ENCODE measurements at places on chromosomes 13 and 19.

DNA sequence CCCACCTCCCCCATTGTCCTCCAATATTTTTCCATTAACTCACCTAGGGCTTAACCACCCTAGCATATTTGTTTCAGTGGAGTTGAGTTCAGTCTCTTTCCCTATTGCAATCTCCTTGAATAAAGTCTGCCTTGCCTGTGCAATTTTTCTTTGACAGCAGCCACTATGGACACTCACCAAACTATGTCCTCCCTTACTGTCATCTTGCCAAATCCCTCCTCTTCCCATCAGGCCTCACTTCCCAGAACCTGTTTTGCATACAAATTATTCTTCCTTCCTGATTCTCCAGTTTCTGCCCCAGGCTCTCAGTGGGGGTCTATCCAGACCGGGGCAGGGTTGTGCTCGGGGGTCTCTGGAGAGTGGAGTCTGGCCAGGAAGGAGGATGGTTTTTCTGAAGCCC, 2.2 kb upstream of the LYPD5 start:
- no peak for DNase-seq

DNA sequence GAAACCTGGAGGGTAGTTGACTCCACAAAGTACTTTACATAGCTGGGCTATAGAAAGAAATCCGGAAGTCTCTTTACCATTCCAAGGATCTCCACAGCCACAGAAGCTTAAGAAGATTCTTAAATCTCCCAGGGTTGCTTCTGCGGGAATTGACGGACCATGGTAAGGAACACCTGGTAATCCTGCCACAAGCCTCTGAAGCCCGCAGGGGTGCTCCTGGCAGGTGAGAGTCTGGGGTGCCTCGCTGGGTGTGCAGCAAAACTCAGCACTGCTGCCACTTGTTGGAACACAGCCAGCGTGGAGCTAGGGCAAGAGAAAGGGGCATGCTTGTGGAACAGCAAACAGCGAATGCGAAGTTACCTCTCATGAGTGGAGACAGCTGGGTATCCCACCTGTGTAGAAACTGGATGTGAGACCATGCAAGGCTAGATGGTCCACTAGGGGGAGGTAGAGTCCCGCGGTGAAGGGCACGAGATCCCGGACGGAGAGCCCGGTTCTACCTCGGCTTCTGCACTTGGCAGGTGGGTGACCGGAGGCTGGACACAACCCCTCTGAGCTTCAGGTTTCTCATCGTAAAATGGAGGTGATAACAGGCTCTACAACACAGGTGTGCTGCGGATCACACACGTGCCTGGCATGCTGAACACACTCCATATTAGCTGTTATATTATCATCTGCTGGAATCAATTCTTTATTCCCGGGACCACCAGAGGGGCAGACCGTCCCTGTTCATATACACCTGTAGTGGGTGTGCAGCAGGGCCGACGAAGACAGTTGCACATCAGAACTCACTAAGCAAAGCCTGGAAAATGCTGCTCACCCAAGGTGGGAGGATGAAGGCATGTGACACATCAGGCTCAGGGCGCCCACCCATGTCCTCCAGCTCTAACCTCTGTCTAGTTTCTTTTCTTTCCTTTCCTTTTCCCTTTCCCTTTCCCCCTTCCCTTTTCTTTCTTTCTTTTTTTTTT, 24.1 kb upstream of the UBAC2 start:
- DNase-seq, result peak; percentile 83

DNA sequence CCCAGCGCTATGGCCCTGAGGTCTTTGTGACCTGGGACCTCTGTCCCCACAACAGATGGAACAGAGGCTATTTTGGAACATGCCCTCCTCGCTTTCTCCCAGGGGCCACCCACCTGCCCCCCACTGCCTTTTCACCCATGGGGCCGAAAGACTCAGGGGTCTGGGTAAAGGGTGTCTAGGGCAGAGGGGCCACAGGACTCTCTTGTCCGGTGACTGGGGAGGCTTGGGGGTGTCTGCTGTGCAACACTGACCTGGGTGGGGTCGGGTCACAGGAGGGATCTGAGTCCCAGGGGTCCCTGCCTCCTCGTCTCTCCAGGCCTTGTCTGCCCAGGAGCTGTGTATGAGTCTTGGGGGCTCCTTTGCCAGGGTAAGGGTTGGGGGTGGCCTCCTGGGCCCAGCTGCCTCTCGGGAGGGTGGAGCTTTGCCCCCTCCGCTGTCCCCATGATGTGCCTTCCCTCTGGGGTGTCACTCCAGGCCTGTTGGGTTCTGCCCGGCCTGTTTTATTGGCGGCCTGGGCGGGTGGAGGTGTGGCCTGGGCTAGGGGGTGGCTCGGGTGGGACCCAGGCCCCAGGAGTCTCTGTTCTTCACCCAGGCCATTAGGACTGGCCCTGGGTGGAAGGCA, 2.1 kb downstream of the ARID3A start:
- DNase-seq, result no peak

DNA sequence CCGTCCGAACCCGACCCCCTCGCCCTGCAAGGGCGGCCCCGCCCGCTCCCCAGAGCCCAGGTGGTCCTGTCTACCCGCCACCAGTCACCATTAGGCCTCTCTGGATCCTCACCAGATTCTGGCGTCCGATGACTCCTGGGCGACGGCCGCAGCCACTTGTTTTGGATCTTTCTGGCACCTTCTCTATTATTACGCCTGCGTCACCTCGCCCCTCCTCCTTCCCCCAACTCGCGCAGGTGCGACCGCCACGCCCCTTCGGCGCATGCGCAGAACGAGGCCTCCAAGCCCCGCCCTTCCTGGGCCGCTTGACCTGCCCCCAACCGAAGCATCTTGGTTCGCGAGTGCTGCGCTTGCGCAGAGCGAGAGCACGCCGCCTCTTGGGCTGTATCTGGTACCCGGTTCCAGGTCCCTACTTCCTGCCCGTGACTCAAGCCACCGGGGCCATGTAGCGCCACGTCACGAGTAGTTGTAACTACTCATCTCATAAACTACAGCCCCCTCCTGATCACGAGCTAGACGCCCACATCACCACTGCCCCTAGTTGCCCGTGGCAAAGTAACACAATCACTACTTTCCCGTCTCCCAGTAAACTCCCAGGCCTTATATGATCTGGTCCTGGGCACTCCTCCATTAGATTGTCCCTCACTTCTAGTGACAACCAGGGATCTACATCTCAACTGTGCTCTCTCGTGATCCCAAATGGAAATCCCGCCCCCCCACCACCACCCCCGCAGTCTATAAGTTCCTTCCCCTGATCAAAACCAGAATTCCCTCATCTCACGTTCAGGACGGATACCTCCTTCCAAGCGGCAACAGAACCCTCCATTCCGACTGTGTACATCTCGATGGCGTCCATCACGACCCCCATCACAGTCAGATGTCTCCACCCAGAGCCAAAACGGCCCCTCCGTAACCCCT, at the start of gene DEDD2:
Gene DEDD2, minus strand, starts transcription at position 158 of the 918 bp plus-strand sequence. CDS start 670 bp downstream, outside the sequence.
- peak; percentile 100 for DNase-seq

DNA sequence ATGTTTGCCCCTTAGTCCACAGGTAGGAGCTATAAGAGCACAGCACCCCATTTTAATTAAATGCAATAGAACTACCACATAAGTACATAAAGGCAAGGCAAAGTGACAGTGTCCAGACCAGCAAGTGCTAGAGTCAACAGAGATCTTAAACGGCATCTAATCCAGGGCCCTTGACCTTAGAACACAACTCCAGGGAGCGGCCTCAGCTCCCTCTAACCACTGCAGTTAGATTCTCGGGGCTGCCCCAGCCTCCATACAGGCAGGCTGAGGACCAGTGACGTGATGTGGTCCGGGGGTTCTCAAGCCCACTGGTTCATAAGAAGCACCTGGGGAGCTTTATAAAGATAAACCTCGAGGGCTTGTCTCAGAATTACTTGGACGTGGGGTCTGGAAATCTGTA, 10.0 kb upstream of the ATP12A start:
- DNase-seq, result no peak

- DNase-seq, result no peak
Observed at GRCh38 chr19:16021796-16022195, 54.5 kb upstream of the TPM4 start.

DNA sequence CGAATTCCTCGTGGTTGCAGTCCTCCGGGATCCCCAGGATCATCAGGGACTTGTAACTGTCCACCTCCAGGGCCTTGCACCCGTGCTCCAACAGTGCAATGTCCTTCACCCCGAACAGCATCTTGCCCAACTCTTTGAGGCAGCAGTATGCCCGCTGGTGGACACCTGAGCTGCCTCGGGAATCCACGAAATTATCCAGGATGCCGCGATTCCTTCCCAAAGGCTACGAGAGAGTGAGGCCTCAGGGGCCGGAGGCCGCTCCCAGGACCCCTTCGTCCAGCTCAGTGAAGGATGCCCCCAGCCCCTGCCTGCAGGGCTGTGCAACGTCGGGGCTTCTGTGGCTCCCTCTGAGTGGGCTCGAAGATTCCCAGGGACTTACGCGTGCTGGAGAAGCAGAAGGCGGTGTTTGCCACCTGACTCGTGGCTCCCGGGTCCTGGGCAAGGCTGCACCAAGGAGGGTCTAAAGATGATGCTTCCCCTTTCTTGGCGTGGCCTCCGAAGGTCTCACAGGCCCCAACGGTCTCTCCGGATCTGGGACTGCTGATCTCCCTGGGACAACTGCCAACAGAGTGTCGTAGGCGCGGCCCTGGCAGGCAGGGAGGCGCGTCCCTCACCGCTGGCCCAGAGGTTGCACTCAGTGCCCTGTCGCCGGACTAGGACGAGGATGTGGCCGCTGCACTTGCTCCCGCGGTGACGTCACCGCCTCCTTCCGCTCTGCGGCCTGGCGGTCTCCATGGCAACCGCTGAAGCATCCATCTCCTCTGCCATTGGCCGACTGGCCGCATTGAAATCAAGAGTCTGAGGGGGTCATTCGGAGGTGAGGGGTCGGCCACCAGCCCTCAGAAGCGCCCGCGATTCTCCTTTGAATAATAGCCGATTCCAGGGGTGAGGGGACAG, at the start of gene PNMA8C:
Gene PNMA8C, minus strand, starts transcription at position 698 of the 897 bp plus-strand sequence. Its CDS starts 577 bp downstream, at position 121.
- DNase-seq, result no peak

DNA sequence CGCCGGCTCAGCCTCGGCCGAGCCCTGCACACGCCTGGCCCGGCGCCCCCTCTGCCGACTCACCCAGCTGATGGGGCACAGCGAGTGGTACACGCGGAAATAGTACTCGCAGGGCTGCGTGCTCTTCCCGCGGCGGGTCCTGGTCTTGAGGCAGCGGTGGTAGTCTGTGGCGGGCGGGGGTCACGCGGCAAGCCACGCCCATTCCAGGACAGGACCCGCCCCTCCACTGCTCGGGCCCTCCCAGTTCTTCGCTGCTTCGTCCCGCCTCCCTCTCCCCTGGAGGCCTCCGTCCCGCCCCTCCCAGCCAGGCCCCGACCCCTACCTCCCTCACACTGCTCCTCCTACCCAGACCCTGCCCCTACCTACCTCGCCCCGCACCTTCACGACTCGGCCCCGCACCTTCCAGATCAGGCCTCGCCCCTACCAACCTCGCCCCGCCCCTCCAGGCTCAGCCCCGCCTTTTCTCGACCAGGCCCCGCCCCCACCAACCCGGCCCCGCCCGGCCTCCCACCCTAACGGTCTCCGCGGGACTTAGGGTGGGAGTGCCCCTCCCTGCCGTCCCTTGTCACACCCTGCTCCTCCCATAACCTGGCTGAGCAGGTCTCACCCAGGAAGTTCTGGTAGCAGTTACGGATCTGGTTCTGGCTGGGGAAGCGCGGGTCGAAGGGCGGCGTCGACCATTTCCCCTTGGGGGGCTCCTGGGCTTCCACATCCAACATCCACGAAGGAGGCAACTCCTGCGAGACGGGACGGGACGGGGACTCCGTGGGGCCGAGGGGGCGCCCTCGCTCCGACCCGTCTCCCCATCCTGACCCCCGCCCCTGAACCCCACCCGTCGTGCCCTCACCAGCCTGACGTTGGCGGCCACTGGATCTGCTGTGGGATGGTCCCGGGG, 469 bp downstream of the COX6B2 start:
- no peak for DNase-seq

DNA sequence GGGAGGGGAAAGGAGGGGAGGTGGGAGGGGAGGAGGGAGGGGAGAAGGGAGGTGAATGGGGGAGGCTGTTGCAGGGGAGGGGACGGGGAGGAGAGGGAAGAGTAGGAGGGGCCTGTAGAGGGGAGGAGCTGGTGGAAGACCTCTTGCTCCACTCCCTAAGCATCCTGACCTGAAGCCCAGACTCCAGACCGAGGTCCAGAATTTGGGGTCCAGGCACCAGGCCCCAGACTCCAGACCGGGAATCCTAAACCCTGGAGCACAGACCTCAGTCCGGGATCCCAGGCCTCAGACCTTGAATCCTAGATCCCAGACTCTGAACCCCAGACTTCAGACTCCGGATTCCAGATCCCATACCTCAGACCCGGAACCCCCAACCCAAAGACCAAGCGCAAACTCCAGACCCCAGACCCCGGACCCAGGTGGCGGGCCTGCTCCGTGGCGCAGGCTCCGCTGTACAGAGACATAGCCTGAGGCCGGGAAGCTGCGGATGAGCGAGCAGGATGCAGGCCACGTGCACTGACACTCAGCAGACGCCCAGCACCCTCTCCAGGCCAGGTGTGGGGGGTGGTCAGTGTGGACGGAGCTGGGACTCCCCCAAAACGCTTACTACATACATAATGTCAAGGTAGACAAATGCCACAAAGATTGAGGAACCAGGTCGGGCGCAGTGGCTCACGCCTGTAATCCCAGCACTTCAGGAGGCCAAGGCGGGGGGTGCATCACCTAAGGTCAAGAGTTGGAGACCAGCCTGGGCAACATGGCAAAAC, 710 bp upstream of the BTBD2 start:
- DNase-seq, result no peak

- DNase-seq, result no peak
Observed at GRCh38 chr13:85427416-85427815, 371.8 kb downstream of the SLITRK6 start.

GRCh38 chr19:33413868-33414666, 40.6 kb downstream of the CEBPG start:
- no peak for DNase-seq

DNA sequence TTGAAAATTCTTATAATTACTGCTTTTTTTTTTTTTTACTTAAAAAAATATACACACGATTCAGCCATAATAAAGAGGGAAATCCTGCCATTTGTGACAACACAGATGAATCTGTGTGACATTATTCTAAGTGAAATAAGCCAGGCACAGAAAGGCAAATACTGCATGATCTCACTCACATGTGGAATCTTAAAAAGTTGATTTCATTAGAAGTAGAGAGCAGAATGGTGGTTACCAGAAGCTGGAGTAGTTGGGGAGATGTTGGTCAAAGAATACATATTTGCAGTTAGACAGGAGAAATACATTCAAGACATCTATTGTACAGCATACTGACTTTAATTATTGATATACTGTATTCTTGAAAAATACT, 116.2 kb downstream of the KLF12 start:
- DNase-seq, result no peak

DNA sequence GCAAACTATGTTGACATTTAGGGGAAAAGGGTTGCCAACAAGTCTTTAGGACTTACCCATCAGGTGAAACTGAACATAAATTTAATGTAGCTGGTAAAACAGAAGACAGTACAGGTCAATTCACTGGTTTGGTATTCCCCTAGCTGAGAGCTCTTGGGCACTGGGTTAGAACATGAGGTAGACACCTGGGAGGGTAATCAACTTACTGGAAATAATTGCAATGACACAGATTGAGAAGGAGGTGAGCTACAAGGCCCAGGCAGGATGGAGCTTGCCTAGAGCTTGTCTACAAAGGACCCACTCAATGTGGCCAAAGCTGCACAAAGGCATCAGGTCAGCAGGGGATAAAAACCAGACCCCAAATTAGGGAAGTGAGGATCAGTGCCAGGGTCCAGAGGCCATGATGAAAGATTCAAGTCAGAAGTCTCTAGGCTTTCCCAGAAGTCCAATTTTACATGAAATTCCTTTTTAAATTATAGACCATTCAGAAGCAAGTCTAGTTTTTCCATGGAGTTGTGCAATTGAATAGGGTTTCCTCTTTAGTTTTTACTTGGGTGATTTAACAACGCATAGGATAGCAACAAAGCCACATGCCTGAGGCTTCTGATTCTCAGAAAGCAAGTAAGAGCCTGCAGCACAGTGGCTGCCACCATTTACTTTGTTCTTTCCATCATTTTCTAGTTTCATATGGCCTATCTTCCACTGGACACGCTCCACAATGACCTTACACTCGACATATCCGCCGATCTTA, 194.0 kb downstream of the NDFIP2 start:
- no peak for DNase-seq
